ENCODE measurements at places on chromosomes 5 and 9.

GRCh38 chr9:80873861-80874260 lies 815.5 kb downstream of the TLE1 start:
- no peak for DNase-seq

GRCh38 chr5:149216496-149216895 lies 55.2 kb upstream of the AFAP1L1 start:
- no peak for DNase-seq

GRCh38 chr5:81140943-81141342 lies 92.2 kb upstream of the CKMT2 start:
- no peak for DNase-seq

DNA sequence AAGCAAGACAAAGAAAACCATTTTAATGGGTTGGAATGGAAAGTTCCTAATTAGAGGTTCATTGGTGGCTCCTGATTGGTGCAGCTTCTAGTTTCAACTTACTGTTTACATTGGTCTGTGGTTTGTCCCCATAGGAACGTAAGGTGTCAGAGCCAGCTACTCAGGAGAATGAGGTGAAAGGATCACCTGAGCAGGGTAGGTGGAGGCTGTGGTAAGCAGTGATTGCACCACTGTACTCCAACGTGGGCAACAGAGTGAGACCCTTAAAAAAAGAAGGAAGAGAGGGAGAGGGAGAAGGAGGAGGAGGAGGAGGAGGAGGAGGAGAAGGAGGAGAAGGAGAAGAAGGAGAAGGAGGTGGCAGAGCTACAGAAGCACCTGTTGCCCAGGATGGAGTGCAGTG lies 30.4 kb downstream of the KCNIP1 start:
- DNase-seq, result no peak

DNA sequence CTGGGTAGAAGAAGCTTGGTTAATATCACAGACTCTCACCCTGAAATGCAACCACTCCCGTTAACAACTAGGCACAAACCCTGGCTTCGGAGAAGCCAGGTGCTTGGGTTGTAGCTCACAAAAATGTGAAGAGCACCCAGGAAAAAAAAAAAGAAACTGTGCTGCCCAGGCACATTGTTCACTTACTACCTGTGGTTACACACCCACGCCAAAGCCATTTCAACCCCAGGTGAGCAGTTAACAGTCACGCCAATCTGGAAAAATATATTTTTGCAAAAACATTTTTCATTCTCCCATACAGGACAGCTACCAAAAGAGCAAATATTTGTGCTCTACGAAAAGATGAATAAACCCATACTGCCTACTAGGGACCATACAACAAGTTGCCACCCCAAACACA lies 49.2 kb downstream of the SIL1 start:
- no peak for DNase-seq

DNA sequence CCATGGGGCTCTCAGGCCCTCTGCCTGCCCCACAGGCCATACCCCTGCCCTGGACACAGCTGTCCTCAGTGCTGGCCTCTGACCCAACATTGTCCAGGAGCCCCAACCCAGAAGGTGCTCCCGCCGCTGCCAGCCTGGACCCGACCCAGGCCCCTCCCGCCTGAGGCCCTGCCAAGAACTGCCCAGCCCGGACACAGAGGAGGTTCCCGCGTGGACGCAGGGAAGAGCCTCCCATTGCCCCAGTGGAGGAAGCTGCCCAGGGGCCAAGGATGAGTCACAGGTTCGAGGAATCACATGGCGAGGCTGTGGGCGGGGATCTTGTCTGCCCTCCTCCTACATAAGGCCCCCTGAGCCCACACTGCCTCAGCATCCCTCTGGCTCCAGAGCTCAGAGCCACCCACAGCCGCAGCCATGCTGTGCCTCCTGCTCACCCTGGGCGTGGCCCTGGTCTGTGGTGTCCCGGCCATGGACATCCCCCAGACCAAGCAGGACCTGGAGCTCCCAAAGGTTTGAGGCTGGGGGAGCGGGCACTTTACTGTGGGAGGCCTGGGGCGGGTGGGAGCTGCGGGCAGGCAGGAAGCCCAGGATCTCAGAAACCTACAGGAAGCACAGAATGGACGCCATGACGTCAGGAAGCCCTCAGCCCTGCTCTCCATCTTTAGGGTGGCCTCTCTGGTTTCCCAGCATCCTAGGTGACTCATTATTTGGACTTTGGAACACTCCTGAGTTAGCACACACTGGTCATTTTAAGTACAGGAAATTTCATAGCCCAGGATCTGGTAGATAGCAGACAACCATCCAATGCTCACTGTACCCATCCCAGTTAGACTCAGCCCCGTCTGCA lies at the start of gene PAEP:
Gene PAEP, plus strand, starts transcription at position 366 of the 844 bp plus-strand sequence.
- no peak for DNase-seq
